ENCODE measurements at places on chromosomes 2 and 18. TPM values are rescaled to one million over a fixed set of nuclear protein-coding genes. Genes with fewer than 3 reads are reported as not detected.

The MORN2 gene
- total RNA-seq: 7.6 TPM

The MRO gene
- not detected for total RNA-seq

The RFX8 gene
- 0.76 TPM for total RNA-seq

The NT5C1B gene
- total RNA-seq: not detected

The SERPINB13 gene
- total RNA-seq: not detected

The CCDC141 gene
- total RNA-seq: 6.1 TPM

The MARCO gene
- not detected for total RNA-seq

The KYNU gene
- total RNA-seq: not detected

The SLC19A3 gene
- total RNA-seq: not detected

The TMX3 gene
- total RNA-seq: 52.7 TPM

The VIT gene
- total RNA-seq: not detected

The SCG2 gene
- not detected for total RNA-seq

GRCh38 chr2:193793914-193794313 lies 1599.2 kb upstream of the TMEFF2 start:
- DNase-seq: no peak

DNA sequence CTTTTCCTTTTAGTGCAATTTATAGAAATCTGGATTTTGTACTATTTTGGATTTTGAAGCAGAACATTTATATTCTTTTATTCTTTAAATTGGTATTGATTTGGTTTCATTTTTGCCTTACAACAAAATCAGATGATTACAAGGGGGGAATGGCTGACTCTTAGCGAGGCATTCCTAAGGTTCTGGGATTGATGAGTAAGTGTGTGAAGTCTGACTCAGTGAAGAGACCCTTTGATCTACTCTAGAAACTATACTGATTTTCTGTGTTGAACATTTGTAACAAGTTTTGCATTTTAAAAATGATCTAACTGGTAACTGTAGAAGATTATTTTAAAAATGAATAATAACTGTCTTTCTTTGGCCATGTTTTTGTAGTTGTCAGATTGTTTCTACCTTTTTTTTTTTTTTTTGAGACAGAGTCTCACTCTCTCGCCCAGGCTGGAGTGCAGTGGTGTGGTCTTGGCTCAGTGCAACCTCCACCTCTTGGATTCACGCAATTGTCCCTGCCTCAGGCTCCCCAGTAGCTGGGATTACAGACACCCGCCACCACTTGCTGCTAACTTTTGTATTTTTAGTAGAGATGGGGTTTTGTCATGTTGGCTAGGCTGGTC lies 48.7 kb downstream of the TTC39C start:
- DNase-seq: no peak

GRCh38 chr18:10213526-10213925 lies 240.9 kb upstream of the APCDD1 start:
- DNase-seq: no peak

DNA sequence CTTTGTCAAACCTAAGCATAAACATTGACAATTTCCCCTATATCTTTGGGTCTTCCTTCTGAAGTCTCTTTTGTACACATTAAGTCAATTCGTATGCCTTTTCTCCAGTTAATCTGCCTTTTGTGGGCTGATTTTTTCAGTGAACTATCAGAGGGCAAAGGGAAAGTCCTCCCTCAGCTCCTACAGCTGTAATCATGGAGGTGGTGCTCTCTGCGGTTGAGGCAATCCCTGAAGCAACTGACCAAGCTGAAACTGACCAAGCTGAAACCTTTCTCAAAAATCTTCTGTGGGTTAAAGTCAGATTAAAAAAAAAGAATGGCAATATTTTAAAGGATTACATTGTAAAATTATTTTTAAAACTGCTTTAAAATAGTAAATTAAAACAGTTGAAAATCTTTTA lies 105.8 kb upstream of the DNAJC10 start:
- no peak for DNase-seq

DNA sequence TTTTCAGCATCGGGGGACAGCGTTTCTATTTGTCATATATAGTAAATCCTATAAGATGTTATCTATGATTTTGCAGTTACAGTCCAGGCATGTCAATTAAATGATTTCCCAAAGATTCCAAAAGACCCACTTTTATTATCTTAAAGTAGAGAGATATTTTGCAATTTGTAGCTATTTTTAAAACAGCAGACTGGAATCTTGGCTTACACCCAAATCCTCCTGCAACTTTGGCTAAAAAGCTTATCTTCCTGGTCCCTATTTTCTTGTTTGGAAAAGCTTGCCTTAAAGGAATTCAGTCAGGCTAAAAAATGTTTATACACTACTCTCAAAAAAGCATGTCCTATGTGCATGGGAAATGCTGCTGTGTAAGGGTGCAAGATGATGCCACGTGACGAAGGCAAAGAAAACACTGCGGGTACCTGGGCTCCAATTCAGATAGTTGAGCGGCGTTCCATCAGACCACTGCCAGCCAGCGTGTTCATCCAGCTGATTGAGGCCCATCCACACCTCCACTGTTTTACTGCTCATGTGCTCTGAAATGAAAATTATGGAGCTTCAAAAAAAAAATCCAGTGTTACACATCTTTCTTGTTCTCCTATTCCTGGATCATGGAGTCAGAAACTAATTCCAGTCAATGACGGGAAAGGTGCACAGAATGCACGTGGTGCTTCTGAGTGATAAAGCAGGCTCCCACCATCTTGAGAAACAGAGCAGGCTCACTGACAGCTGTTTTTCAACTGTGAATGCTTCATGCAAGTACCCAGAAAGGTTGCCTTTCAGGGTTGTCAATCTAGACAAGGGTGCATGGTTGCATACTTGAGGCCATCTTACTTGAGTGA lies 33.8 kb downstream of the PLA2R1 start:
- DNase-seq: no peak

DNA sequence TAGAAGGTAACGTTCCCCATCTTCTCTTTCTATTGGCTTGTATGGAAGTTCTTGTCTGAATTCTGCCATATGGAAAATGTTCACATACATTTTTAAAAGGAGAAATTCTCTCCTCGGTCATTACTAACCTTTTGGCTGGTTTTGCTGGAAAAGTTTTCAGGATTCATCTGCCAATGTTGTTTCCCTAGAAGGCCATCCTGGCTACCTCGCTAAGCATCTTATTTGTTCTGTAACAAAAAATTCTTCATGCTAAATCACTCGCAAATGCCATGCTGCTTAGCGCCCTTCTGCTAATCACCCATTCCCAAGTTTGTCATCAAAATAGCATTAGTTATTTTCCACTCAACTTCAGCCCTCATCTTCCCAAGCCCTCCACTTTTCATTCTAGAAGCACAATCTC lies 262.0 kb downstream of the SLC8A1 start:
- no peak for DNase-seq

DNA sequence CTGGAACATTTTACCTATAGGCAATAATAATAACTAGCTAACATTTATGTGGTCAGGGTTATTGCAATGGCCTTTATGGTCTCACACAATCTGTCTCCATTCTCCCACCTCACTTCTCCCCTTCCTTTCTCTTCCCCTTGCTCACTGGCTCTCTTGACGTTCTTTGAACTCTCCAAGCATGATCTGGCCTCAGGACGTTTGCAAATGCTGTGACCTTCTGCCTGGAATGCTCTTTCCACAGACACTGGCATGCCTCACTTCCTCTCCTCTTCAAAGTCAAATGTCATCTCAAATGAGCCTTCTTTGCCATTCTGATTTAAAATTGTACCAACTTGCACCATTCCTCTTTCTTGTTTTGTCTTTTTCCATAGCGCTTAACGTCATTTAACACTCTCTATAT lies 25.3 kb upstream of the GCG start:
- no peak for DNase-seq

DNA sequence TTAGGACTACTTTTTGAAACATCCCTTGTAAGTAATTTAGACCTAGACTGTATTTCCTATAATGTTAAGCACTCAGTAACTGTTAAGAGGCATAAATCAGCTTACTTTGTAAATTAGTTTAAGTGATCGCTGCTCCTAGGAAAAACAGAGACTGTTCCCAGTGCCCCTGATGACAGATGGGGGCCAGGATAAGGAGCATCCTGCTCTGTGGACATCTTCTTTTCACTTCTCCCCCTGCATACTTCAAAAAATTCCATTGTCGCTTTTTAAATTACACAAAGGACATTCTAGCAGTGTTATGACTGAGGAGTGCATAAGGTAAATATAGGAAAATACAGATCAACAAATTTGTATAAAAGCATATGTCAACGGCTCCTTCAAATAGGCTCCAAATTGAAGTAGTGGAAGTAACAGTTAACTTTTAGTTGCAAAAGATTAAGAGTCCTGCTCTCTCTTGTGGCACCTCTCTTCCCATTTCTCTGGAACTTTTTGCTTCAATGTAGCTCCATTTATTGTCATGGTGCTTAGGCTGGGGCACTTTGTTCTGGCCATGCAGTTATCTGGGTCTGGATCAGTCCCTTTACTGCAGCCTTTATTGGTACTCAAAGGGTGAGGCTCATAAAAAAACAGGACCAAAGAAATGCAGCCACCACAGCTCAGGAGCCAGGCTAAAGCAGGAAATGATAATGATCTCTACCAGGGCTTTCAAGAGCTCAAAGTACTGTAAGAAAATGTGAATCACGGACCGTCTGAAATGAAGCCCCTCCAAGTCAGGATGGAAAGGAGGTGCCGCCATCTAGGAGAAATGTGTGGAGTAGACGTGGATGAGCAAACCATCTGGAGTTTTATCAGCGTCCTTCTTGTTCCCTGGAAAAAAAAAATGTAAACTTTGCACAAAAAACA lies 162.1 kb upstream of the ZNF516 start:
- DNase-seq: no peak

DNA sequence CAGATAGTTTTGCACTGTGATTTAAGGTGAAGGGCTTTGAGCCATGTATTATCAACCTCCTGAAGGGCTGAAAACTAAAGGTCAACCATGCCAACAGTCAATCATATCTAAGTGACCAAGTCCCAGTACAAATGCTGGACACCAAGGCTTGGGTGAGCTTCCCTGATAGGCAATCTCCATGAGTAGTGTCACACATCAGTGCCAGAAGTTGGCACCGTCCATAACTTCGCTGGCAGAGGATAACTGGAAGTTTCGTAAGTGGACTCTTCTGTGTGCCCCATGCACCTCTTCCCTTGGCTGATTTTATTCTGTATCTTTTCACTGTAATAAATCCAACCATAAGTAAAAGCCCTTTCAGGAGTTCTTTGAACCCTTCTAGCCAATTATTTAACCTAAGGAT lies 13.2 kb downstream of the REV1 start:
- no peak for DNase-seq

- DNase-seq: no peak
Observed at GRCh38 chr2:71897836-71898235, 249.8 kb downstream of the CYP26B1 start.

GRCh38 chr2:120634533-120634932 lies 101.1 kb upstream of the GLI2 start:
- peak; percentile 4 for DNase-seq

- DNase-seq: no peak
Observed at GRCh38 chr2:43377327-43377726, 150.9 kb upstream of the ZFP36L2 start.
